AG10803 (cell line): ENCODE measurements at places on chromosomes 3 and 15.

DNA sequence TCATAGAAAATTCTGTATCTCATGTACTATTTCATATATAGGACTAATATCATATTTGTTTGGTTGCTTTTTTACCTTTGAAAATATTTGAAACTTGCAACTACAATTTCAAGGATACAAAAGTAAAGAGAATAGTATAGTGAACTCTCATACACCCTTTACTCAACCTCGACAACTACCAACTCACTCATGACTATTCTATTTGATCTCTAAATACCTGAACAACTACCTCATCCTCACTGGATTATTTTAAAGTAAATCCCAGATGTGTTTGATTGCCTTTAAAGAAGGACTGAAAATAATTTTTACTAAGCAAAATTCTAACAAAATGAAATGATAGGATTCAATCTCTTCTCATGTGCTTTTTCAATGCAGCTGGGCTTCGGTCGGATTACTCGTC, 12.1 kb downstream of the TMPRSS7 start:
- no peak for DNase-seq

DNA sequence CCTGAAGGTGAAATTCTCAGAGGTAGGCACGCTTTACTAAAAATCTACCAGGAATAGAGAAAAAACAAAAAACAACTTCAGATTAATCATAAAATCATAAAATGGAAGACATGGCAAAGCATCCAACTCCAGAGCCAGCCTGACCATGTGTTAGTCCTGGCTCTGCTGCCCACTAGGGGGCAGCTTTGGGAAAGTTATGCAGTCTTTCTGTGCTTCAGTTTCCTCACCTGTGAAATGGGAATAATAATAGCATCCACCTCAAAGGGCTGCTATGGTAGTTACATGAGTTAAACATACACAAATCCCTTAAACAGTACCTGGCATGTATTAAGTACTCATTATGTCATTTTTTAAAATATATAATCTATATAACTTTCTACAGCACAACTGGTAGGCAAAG, 52.3 kb downstream of the WNT5A start:
- no peak for DNase-seq

- no peak for DNase-seq
Observed at GRCh38 chr15:67914537-67915460, 75.0 kb upstream of the RNU6-1 start.

GRCh38 chr15:101252836-101253235, 988 bp upstream of the CHSY1 start:
- no peak for DNase-seq

GRCh38 chr3:57048052-57048671, 12.3 kb upstream of the SPATA12 start:
- peak; percentile 94 for DNase-seq

- DNase-seq: no peak
Observed at GRCh38 chr3:178669758-178670157, 133.5 kb downstream of the KCNMB2 start.

DNA sequence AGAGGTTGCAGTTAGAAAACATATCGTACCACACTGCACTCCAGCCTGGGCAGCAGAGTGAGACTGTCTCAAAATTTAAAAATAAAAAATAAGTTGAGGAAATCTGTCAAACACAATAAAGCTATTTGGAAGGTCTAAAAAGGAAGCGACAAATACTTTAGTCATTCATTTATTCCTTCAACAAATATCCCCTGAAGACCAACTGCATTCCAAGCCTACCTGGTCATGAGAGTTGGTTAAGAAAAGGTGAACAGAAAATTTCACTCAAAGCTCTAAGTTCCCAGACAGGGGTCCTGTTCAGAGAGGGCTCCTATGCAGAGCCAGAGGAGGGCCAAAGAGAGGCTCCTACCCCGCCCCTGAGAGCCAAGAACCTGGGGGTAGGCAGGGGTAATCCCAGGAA, 15.4 kb upstream of the PRKAR2A start:
- no peak for DNase-seq

DNA sequence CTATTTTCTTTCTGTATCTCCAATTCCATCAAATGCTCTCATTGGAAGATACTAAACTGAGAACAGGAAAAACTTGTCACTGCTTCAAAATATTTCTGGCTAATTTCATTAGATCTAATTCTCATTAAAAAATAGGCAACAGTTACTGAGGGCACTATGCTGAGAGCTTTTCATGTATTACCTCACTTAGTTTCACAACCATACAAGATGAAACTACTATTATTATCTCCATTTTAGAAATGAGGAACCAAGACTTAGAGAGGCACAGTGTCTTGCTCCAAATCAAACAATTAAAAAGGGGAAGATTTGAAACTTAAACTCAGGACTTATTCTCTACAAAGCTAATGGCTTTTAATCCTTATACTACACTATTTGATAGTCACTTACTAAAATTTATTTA, 7.2 kb upstream of the OTOL1 start:
- DNase-seq: no peak

GRCh38 chr3:194481103-194481502, 5.7 kb downstream of the ATP13A3 start:
- peak; percentile 82 for DNase-seq

- DNase-seq: peak; percentile 72
Observed at GRCh38 chr3:15405448-15406050, 21.8 kb downstream of the METTL6 start.

- DNase-seq: no peak
Observed at GRCh38 chr3:24886501-24886900, 391.9 kb upstream of the THRB start.

DNA sequence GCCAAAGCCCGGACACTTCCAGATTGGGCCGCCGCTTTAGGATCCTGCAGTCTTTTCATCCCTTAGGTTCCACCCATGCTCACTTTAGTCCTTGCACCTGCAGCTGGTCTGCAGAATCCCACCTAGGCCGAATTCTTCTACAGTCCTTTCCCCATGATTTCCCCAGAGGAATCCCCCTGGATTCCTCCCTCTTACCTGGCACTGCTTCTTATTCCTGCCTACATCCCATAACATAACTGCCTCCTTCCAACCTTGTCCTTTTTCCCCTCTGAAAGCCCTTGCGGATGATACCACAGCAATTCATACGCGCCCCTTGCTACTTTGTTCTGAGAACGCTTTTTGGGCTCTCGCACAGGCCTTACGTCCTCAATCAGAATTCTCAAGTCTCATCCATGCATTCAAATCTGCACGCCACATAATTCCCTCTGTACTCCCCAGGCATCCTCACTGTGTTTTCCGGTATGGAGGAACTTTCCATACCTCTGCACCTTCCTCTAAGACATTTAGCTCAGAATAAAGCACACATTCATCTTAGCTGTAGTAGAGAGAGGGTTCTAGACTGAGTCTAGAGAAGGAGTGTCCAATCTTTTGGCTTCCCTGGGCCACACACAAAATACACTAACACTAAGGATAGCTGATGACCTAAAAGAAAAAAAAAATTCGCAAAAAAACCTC, 619 bp downstream of the EIF2AK4 start:
- peak; percentile 34 for DNase-seq

DNA sequence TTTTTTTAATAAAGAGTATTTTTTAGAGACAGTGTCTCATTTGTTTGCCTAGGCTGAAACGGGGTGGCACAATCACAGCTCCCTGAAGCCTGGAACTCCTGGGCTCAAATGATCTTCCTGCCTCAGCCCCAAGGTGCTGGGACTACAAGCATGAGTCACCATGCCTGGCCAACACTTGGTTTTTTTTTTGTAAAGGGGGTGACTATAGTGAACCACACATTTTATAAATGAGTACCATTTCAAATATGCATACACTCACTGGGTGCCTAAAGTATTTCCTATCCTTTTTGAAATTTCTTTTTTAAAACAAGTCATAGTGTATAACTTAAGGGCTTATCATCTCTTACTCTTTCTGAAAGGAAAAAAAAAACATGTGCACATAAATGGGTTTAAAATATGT, 325.2 kb upstream of the MEIS2 start:
- DNase-seq: peak; percentile 1

DNA sequence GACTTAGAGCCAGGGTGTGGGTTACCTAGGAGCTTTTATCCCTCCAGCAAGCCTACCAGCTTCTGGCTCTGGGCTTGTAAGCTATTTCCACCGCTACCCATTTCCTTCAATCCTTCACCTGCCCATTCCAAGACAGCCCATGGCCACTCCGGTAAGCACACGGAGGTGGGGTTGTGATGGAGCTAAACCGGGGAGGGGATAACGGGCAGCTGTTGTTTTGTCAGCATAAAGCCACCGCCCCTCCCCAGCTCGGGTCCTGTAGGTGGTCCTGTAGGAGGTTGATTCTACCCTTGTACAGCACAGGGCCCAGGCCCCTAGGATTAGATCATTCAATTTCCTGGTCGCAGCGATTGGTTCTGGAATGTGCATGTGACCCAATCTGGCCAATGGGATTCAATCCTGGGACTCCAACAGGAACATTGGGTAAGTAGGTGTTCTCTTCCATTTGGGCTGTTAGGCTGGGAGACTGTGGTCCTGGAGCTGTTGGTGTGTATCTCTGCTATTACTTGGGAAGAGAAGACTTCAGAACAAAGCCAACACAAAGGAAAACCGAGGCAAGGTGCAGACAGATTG, 150.6 kb downstream of the RAB11A start:
- DNase-seq: no peak

DNA sequence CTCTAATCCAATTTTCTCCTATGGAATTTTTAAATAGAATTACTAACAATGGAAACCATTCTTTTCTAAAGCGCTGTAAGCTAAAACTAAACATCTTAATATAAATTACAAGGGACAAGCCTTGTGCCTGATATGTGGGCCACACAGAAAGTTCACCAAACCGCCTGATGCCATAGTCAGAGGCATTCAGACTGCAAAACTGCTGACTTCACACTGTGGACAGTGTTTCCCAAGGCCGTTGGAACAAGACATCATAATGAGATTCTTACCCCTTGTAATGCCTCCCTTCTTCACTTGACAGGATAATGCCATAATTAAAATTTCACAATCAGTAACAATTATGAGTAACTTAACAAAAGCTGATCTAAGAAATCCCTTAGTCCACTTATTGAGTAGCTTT, 14.9 kb downstream of the SH3GL3 start:
- DNase-seq: no peak

DNA sequence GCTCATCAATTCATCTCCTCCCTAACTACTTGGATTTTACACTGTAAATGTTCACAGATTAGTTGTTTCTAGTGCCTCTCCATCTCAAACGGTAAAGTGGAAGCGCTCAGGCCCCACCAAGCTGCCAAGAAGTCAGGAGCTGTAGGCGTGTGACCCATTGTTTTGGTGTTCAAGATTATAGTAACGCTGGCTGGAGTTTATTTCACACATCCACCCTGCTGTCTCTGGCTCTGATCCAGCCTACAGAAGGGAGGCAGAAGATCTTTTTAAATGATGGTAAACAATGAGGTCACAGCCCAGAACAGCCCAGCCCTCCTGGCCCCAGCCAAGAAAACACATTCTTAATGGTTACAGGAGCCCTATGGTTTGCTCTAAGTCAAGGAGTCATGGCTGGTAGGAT, 25.7 kb upstream of the GALNT15 start:
- DNase-seq: peak; percentile 94

GRCh38 chr15:99929266-99929665, 196.0 kb upstream of the LYSMD4 start:
- no peak for DNase-seq

DNA sequence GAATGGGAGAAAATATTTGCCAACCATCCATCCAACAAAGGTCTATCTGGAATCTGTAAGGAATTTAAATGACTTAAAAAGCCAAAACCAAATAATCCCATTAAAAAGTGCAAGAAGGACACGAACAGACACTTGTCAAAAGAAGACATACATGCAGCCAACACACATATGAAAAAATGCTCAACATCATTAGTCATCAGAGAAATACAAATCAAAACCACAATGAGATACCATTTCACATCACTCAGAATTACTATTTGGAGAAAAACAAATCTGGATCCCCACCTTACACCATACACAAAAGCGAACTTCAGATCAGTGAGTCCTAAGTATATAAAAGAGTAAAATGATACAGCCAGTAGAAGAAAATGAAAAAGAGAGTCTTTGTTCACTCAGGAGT, 58.6 kb upstream of the MNS1 start:
- DNase-seq: no peak

- DNase-seq: no peak
Observed at GRCh38 chr15:79164465-79164864, 73.9 kb upstream of the RASGRF1 start.

GRCh38 chr3:175851541-175851940, 992.4 kb downstream of the NAALADL2 start:
- no peak for DNase-seq

DNA sequence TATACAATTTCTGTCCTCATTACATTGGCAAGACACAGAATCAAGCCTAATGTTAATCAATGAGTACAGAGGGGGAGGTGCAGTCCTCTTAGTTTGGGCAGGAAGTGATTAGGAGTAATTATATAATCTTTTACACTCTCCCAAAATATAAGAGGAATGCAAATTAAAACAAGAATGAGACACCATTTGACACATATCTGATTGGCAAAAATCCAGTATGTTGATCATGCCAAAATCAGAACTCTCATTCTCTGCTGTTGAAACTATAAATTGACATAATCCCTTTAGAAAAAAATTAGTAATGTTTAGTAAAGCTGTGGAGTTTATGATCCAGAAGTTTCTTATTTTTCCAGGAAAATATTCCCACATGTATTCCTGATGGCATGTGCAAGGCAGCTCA, 373.4 kb downstream of the EPHA6 start:
- DNase-seq: no peak

- no peak for DNase-seq
Observed at GRCh38 chr3:178480795-178481194, 55.4 kb upstream of the KCNMB2 start.

DNA sequence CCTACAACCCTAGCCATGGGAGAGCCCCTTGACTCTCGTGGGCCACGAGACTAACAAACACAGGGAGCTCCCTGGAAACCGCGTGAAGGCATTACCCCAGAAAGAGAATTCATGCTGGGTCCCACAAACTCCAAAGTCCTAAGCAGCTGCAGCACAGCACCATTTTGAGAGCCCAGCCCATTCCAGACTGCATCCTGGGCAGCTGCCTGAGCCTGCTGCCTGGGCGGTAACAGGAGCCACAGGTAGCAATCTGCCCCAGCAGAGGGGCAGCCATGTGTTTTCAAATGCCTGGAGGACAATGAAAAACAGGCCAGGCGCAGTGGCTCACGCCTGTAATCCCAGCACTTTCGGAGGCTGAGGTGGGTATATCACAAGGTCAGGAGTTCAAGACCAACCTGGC, 62.9 kb upstream of the TBC1D23 start:
- DNase-seq: no peak

DNA sequence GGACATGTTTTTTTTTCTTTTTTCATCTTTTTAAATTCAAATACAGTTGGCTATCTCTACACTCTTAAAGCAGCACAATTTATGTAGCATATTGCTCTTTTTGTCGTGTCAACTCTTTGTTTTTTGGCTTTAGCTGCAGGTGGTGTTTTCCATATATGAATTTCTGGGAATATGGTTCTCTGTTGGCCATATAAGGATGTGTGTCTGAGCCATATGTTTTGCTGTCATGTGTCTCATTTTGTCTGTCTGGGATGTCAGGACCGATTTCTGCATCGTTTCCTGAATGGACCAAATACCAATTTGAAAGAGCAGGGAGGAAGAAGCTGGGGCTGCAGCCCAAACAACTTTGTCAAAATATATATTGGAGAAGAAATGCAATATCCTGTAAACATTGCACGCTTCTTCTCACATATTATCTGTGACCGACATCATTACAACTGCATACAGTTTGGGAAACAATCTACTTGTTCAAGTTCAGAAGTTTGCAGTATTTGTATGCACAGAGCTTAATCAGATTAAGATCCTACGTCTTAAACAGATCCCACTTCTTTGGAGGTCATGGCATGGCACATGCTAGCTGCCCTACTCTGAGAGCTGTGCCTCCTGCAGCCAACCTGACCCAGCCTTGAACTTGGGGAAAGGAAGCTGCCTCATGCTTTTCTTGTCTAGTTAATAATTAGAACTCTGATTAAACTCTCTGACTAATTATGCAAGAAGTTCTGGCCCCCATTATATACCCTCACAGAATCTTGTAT, 4.0 kb upstream of the SATB1 start:
- no peak for DNase-seq
